Activated CD8-positive, alpha-beta memory T cell treated with anti-CD3 and anti-CD28 coated beads, Interleukin-2, amount 50 U/mL, for 48 hours (primary cell): ENCODE measurements at places on chromosomes 11 and 22.

DNA sequence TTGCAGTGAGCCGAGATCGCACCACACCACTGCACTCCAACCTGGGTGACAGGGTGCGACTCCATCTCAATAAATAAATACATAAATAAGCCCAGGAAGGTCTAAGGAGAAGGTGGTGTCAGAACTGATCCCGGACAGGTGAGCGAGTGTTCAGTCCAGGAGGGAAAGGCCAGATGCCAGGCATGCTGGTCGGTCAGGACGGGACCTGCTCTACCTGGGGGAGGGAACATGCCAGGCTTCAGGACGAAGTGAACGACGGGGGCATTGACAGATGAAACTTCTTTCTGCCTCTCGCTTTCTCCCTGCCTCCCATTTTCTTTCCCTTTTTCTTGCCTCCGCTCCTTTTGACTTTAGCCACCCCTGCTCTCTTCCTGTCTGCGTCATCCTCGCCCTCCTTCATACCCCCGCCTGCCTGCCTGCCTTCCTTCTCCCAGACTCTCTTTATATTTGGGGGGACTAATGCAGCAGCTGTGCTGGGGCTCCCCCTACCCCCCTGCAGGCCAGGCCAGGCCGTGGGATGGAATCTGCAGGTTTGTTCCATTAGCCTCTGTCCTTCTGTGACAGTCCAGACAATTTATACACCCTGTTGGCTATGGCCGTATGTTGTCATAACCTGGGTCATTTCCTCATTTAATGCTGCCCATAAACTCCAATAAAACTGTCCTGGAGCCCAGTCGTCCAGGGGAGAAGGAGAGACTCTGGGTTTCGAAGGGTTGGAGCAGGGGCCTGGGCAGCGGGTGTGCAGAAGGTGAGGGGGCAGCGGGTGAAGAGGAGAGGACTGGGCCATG, 209.2 kb upstream of the TBCEL start:
- no peak for DNase-seq

DNA sequence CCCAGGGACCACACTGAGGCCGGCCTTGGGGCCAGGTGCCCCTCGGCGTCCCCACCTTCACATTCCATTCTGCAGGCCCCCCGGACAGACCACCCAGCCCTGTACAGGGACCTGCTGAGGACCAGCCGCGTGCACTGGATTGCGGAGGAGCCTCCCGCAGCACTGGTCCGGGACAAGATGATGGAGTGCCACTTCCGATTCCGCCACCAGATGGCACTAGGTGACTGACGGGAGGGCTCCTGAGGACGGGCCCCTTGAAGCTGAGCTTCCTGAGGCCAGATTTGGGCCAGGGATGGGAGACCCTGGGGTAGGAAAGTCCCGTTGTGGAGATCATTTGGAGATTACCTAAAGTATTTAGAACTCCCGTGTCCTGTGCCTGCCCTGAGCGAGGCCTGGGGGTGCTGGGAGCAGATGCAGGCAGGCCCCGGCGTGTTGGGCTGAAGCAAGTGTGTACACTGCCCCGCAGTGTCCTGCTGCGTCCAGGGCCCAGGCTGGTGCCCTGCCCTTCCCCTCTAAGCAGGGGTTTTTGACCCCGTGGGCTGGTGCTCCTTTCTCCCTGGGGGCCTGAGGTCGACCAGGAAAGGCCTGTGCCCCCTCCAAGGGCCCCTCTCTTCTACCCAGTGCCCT, 20.0 kb downstream of the TRMU start:
- DNase-seq: peak; percentile 84

DNA sequence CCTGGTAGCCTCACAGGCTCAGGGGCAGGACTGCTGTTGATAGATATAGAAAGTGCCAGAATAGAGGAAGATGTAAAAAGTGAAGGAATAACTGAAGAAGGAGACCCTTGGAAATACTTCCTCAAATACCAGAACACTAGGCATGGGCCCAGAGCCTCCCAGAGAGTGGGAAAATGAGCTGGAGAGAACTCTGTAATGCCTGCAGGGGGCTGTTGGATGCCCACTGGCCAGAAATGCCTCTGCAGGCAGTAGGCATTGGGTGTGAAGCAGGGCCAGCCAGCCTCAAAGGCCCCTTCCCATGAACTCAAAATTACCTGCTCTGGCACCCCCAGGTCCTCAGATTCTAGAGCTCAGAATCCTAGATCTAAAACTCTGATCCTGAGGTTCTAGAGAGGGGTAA, 15.1 kb downstream of the P2RY2 start:
- DNase-seq: no peak

DNA sequence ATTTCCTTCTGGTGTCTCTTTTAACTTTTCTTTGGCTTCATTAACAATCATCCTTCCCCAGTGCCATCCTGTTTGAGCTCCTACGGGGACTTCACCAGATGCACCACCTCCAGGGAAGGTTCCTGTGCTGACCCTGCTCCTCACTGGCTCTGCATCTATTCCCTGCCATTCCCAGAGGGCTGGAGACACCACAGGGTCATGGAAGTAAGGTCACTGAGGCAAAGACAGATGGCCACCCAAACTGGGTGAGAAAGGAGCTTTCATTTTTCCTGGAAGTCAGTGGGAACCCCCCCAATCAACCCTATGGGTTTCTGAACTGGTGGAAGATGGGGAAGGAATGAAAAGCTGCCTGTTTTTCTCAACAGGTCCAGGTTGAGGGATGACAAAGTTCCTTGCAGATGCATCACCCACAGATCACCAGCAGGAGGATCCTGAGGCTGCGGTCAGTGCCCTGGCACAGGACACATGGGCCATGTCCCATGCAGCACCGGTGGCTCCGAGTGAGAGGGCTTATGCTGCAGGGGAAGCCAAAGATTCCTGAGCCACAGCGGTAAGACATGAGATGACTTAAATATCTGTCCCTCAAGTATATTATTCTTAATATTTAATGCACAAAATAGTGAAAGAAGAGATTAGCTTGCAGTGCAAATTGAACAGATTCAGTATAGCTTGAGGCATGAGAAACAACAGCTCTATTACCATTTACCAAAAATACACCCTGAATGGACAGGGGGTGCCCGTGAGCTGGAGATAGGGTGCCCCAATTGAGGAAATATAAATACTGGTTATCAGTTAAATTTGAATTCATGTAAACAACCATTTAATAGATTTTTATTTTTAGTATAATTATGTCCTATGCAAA, 73.0 kb upstream of the VPREB1 start:
- no peak for DNase-seq

DNA sequence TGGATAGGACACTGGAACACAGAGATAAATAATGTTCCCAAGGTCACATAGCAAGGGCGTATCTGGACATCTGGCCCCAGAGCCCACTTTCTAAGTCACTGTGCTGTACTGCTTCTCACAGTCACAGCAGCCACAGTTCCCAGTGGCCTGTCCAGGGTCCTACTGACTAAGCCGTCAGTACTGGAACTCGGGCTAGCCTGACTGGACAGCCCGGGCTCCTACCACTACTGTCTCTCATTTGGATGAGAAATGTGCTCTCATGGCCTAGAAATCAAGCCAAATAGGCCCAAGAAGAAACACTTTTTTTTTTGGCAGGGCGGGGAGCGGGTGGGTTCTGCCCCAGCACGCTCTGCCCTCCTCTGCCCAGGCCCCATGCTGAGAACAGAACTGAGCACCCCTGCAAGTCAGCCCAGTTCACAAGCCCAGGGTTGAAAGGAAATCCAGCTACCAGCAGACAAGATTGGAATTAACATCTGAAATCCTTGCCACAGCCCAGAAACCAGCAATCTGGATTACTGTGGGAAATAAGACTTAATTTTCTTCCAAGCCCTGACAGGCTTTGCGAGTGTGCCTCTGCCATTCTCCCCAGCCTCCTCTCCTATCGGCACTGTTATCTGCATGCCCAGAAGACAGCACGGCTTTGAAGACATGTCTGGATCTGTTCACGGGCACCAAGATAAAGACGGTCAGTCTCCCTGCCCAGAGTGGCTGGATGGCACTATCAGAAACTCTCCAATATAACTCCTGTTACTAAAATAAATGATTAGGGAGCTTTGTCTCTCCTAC, 182.9 kb upstream of the NCAM1 start:
- DNase-seq: no peak

DNA sequence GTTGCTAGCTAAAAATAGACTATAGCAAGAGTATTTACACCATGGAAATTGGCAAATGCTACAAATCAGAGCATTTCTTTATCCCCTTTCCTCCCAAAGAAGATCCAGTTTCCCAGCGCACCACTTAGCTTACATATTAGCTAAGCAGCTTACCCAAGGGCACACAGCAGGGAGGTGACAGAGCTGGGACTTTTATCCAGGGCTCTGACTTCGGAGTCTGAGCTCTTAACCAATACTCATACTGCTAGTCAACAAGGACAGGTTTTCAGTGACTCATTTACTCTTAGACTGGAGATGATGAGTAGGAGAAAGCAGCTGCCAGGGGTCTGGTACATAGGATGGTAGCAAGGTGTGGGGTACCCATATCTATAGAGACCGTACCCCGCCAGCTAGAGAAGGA, 38.4 kb downstream of the NAV2 start:
- DNase-seq: no peak

DNA sequence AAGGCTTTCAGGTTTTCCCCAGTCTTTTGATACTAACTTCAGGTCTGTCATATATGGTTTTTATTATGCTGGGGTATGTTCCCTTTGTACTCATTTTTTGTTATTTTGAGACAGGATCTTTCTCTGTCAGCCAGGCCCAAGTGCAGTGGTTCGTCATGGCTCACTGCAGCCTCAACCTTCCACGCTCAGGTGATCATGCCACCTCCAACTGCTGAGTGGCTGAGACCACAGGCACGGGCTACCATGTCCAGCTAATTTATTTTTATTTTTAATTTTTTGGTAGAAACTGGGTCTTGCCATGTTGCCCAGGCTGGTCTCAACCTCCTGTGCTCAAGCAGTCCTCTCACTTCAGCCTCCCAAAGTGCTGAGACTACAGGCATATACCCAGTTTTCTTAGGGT, 50.6 kb upstream of the PDGFD start:
- no peak for DNase-seq

- DNase-seq: no peak
Observed at GRCh38 chr22:23102776-23103175, 32.5 kb downstream of the GNAZ start.

DNA sequence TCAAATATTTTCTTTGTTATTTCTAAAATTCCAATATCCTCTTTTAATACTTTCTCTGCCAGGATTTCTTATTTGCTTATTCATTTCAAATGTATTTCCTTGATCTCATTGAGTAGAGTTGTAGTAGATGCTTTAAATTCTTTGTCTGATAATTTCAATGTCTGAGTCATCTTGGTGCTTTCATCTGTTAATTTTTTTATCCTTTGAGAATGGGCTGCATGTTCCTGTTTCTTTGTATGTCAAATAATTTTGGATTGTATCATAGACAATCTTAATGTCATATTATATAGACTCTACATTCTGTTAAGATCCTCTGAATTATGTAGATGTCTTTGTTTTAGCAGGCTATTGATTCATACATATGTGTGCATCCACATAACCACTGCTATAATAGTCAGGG, 57.5 kb downstream of the MYEOV start:
- DNase-seq: no peak

GRCh38 chr11:120918257-120918656, 105.6 kb upstream of the TBCEL start:
- DNase-seq: no peak

DNA sequence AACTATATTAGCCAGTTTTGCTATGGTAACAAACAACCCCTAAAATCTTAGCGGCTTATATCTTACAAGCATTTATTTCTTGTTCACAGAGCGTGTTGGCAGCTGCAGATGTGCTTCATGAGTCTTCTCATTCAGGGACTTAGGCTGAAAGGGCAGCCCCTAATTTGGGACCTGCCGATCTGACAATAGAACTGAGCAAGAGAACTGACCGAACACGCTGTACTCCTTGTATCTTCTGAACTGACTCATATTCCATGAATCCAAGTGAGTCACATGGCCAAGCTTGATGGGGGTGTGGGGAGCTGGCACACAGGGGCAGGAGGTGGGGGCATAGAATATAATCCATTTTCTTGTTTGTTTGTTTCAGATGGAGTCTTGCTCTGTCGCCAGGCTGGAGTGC, 481.7 kb upstream of the CADM1 start:
- no peak for DNase-seq

DNA sequence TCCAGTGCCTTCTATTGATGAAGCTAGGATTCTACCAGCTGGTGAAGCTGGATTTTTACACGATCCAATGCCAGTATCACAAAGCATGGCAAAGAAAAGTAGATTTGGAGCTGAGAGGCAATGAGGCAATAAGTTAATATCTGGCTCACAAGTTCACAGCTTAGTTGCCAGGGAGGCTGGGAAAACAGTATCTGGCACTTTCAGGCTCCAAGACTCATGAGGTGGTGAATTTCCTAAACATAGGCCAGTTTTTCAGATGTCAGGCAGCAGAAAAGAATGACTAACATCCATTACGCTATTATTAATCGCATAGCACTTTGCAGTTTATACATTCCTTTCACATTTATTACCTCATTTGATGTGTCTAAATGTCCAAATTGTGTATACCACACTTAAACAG, 122.7 kb downstream of the GRIA4 start:
- no peak for DNase-seq

DNA sequence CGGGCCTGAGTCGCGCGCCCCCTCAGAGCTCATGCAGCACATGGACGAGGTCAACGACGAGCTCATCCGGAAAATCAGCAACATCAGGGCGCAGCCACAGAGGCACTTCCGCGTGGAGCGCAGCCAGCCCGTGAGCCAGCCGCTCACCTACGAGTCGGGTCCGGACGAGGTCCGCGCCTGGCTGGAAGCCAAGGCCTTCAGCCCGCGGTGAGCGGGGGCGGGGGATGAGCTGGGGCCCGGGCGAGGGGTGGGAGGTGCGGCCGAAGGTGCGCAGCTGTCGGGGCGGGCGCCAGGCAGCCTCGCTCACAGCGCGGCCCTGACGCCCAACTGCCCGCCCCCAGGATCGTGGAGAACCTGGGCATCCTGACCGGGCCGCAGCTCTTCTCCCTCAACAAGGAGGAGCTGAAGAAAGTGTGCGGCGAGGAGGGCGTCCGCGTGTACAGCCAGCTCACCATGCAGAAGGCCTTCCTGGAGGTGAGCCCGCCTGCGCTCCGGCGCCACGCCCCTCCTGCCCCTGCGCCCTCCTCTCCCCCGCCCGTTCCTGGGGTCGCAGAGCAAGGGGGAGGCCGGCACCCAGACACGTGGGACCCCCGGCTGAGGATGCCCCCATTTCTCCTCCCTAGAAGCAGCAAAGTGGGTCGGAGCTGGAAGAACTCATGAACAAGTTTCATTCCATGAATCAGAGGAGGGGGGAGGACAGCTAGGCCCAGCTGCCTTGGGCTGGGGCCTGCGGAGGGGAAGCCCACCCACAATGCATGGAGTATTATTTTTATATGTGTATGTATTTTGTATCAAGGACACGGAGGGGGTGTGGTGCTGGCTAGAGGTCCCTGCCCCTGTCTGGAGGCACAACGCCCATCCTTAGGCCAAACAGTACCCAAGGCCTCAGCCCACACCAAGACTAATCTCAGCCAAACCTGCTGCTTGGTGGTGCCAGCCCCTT, 20.5 kb downstream of the EPS8L2 start:
- peak; percentile 80 for DNase-seq

DNA sequence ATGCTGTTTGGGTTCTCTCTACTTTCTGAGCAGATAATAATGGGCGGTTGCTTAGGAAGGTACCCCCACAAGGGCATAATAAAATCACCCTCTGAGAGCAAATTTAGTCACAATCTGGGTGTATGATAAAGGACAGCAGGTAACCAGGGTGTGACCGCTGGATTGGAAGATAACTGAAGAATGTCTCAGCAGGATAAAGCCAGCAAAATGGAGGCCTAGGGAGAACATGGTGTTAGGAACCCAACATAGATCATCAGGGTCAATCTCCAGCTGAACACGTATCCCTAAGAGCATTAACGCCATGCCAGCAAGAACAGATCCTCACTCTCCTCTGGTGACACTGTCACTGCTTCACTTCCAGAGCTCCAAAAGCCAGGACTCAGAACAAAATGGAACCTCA, 64.5 kb upstream of the SCUBE2 start:
- DNase-seq: no peak
